Lung (tissue), 17 donors: ENCODE measurements at places on chromosomes 4 and X.
A peak's percentile ranks its signal among the peaks of the same experiment; 100 is the strongest.

GRCh38 chr4:7779432-7779768 is 160.3 kb downstream of the AFAP1 start:
- no peak for DNase-seq

DNA sequence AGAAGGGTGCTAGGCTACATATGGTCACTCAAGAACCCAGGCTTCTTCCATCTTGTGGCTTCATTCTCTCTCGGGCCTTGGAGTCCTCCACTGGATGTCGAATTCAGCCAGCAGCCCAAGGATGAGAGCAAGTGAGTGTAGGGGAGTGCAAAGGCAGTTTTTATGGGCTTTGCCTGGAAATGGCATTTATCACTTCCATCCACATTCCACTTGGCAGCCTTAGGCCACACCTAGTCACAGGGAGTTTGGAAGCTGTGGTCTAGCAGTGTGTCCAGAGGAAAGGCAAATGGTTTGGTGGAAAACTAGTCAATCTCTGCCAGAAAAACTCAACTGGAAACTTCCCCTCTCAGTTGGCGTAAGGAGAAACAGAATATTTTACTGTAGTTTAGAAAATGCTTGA is 59.0 kb downstream of the NHS start:
- DNase-seq: no peak

GRCh38 chrX:2782171-2782570 is 30.3 kb downstream of the XG start:
- no peak for DNase-seq

- no peak for DNase-seq
These were observed 27.1 kb downstream of the PAK3 start for GRCh38 chrX:111123125-111123524.

- DNase-seq: no peak
These were observed 644.0 kb downstream of the RPA4 start for GRCh38 chrX:97527725-97528124.

- DNase-seq: peak; percentile 37
These were observed 13.1 kb downstream of the TCEAL7 start for GRCh38 chrX:103343105-103343504.

DNA sequence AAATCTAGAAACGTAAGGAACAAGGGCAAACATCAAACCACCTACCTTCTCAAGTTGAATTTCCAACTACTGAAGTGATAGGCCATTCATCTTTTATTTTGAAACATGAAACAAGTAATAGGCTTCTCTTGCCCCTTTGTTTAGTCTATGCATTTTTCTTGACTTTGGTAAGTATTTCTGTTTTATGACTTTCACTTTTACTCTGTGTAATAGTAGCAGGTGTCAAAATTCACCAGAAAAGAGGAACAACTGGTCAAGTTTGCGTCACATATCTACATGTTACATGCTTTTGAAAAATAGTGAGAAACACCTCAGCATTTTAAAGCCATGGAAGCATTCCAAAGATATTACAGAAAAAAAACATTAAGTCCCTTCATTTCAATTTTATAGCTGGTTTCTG is 157.1 kb upstream of the FTHL17 start:
- no peak for DNase-seq

DNA sequence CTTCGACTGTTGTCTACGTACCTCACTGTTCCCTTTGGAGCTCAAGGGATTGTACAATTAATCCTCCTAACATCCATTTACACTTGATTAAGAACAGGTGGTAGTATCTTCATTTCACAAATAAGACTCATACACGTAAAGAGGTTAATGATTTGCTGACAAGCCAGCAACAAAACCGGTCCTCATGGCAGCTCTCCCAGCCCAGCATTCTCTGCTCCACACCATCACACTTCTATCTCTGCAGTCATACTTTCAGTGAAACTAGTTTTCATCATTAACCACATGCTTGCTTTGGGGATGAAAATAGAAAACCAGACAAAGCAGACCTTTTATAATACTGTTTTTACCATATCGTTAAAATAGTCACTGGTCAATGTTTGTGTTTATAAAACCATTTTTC is 28.7 kb upstream of the CASK start:
- DNase-seq: no peak

- DNase-seq: no peak
These were observed 4.3 kb downstream of the AKAP17A start for GRCh38 chrX:1595711-1596060.

- peak; percentile 14 for DNase-seq
These were observed 35.1 kb upstream of the TACR3 start for GRCh38 chr4:103754844-103755243.

DNA sequence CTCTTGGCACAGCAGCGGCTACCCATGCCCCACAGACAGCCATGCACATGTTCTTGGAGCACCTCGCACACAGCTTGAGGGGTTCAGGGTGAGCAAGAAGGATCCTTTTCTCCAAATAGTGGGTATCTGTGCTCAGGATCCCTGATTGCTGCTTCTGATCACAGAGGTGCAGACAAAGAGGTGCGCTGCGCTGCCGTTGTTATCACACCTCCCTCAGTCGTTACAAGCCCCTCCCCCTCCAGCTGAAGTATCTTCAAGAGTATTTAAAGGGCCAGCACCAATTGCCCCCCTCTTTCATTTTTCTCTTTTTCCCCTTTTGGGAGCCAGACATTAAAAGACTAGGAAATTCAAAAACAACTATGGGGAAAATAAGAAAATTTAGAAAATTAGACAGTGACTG is 44.3 kb downstream of the NELFA start:
- no peak for DNase-seq

- DNase-seq: no peak
These were observed 240.6 kb downstream of the AFAP1 start for GRCh38 chr4:7699031-7699430.

- DNase-seq: no peak
These were observed 76.2 kb downstream of the PTPN13 start for GRCh38 chr4:86670298-86670697.

- DNase-seq: no peak
These were observed 102.6 kb downstream of the DHRSX start for GRCh38 chrX:2398064-2398656.

DNA sequence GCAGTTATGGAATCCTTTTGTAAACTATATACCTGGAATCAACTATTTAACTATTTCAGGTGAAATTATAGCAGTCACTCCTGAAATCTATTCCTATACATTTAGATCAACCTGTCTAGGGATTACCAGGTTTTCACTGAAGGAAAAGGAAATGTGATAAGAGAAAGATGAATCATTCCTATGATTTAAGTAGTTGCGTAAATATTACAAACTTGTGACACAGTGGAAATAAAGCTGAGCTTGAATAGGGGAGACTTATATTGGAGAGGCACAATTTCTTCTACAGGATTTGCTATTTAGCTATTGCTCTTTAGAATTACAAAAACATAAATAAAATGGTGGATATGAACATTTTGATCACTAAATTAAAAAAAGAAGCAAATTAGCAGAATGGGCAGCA is 284.1 kb upstream of the EPHA5 start:
- DNase-seq: no peak

DNA sequence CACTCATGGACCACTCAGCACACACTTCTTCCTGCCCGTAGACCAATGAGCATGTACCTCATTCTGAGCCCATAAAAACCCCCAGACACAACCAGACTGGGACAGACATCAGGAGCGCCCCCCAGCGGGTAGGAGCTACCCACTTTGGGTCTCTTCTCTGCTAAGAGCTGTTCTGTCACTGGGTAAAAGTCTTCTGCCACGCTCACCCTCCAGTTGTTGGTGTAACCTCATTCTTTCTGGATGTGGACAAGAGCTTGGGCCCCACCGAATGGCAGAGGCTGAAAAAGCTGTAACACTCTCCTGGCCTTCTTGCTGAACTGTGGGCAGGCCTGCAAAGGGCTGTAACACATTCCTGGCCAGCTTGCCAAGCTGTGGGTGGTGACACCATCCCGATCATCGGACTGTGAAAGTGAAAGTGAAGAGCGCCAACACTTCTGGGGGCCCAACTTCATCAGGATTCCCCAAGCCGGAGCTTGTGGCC is 137.6 kb downstream of the TECRL start:
- DNase-seq: no peak

DNA sequence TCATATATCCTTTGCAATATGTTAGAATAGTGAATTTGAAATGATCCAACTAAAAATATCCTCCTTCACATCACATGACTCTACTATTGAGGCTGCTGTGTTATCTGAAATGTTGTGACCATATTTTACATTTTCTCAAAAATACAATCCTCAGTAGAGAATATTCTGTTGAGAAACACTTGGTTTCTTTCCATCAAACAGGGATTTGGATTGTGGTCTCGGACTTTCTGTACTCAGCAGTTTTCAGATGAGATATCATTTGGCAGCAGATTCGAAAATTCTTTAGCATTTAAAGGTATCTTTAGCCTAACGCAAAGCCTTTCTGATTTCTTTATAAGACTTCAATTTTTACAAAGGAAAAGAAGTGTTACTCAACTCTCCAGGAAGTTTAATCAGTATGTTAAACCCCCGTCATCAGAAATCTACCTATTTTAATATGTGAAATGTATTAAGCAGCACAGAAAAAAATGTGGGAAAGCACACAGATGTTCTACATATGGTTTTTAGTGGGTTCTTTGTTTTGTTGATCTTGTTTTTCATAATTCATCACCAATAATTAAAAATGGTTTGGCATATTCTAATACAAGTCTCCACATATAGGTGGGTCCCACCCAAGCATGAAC is 55.4 kb upstream of the ANXA3 start:
- DNase-seq: peak; percentile 22

GRCh38 chr4:139554642-139554892 is 1.5 kb downstream of the SETD7 start:
- DNase-seq: no peak

GRCh38 chrX:120419463-120419862 is 49.6 kb downstream of the LAMP2 start:
- no peak for DNase-seq

- DNase-seq: no peak
These were observed 16.9 kb upstream of the CEP135 start for GRCh38 chr4:55931833-55932232.

DNA sequence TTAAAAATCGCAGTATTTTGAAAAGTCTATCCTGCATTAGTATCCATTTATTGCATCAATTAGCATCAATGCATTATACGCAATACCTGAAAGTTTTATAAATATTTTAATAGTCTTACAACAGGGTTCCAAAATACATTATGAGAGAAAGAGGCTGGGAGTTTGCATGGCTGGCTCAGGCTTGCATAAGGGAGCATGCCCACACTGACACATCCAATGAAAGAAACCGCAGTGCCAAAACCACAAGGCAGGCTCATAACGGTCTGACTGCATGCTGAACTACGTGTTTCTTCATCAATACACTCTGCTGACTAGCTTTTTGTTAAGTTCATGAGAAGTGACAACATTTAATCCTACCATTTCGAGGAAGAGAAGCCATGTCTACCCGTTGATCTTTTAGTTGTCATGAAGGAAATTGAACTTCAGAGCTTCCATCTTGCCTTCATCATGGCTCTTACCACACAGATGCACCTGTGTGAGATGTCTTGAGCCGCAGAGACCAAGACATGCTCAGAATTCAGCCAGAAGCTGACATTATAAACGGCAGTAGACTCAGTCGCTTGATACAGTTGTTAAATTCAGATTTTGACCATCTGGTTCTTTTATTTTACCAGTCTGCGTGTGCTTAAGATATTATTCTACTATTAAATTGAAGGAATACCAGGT is 168.8 kb upstream of the FRG1 start:
- DNase-seq: no peak

DNA sequence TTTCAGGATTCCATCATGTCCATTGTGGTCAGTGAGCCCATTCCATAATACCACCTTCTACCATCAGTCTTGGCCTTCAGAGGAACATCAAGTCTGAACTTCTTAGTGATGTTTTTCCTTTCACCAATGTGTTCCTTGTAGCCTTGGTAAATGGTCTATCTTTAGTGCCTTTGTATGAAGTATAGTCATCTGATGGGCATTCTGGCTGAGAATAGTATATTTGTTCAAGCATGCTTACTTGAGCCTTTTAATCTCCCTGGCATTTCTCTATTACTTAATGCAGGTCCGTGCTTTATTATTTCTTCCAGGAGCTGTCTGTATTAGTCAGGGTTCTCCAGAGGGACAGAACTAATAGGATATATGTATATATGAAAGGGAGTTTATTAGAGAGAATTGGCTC is 99.7 kb downstream of the TLL1 start:
- DNase-seq: no peak

GRCh38 chrX:10557166-10557565 is 63.2 kb downstream of the MID1 start:
- no peak for DNase-seq

- DNase-seq: no peak
These were observed 141.8 kb upstream of the PCDH18 start for GRCh38 chr4:137674066-137674465.

GRCh38 chrX:47182106-47182700 is 11.4 kb upstream of the UBA1 start:
- DNase-seq: no peak

GRCh38 chr4:89868276-89868675 is 26.4 kb upstream of the MMRN1 start:
- no peak for DNase-seq

DNA sequence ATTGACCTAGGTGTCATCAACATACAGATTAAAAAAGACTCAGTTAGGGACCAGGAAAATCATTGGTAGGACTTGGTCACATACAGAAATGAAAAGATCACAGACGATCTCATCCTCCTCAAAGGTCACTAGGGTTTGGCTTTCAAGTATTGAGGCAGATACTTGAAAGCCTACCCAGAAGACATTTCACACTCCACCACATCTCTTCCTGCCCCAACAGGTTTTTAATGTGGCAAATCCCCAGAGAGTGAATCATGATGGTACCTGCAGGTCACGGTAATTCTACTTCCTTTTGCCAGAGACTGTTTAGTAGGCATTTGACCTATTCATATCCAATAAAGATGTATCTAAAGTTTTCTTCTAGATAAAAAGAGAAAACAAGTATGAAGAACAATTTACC is 44.1 kb downstream of the INPP4B start:
- no peak for DNase-seq

GRCh38 chrX:85309717-85310116 is 65.9 kb downstream of the ZNF711 start:
- no peak for DNase-seq

GRCh38 chr4:188195389-188195985 is 56.2 kb downstream of the TRIML1 start:
- DNase-seq: peak; percentile 50

GRCh38 chr4:139234253-139234652 is 45.8 kb downstream of the MGARP start:
- DNase-seq: no peak

DNA sequence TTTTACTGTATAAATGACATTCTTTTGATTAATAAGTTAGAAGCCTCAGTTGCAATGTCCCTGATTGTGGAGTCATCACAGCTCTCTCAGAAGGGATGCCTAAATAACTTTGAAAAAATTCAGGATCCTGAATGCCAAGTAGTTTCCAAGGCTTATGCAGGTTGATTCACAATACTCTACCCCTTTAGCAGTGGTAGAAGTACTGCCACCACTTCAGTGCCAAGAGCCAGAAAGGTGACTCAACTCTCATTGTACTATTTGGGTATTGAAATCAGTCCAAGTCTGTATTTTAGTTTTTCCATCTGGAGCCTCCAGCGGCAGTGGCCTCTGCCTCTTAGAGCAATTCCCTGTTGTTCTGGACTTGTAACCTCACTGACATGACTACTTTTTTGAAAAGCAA is 320.1 kb upstream of the NDST4 start:
- DNase-seq: no peak
